HL-60 (cell line): ENCODE measurements at places on chromosomes 5 and 9.

GRCh38 chr9:19615036-19615624 lies 173.7 kb downstream of the SLC24A2 start:
- no peak for DNase-seq

GRCh38 chr9:129037767-129038098 lies 1.3 kb downstream of the MIGA2 start:
- no peak for DNase-seq

- no peak for DNase-seq
Measured at GRCh38 chr5:1887588-1888360, 5.0 kb upstream of the IRX4 start.

GRCh38 chr9:70444904-70445303 lies 30.4 kb upstream of the KLF9 start:
- DNase-seq = no peak

DNA sequence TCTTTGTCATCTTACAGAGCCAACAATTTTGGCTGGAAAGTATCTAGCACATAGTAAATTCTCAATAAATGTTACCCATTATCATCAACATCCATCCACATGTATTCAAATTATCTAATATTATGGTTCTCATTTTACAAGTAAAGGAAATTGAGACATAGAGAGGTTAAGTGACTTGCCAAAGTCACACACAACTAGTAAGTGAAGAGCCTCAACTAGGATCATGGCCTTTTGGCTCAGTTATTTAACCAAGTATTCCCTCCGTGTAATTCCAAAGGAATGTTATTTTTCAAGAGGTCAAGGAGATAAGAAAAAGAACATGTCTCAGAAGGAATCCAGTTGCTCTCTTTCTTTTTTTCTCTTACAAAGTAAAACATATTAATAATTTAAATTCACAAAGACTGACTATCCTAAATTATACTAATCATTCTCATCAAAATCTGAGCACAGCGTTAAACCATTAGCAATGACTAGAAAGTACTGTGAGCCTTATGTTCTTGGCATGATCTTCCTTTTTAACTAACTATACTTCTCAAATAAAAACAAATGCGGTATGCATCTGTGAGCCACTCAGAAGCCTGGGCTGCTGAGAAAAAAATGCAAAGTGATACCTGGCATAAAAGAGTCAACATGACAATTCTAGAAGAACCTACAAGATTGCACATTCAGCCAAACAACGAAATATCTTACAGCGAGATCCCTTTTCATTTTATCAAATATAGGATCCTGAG lies 350.9 kb downstream of the GLIS3 start:
- DNase-seq = no peak

- no peak for DNase-seq
Measured at GRCh38 chr9:80937645-80938044, 751.7 kb downstream of the TLE1 start.

DNA sequence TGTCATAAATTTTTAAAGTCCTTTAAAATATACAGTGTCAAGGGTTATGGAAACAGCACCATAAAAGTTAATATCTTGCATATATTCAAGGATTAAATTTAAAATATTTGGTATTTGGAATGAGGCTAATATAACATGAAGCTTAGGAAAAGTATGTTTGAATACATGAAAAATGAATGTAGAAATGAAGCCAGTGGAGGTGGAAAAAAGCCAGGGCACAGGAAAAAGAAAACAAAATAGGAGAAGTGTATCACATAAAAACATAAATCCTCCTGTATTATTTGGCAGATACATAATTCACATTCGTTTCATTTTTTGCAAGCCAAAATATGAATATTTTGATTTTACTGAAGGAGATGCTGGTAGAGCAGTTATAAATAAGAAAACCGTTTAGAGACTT lies 587.0 kb upstream of the ZNF608 start:
- no peak for DNase-seq

DNA sequence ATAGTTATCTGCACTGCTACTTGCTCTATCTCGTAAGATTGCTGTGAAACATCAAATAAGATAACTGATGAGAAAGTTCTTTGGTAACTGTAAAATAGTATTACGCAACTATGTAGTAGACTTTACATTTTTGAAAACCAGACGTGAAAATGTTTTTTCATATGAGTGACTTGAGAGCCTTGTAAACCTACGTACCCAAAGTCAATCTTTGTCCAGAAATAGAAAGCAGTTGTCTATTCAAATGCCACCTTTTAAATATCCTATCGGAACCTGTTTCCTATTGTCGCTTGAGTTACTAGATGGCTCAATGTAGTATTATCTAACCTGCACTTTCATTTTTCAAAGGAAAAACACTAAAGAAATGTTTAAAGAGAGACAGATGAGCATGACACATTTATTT lies 1.6 kb downstream of the FNIP1 start:
- DNase-seq = peak; percentile 13

DNA sequence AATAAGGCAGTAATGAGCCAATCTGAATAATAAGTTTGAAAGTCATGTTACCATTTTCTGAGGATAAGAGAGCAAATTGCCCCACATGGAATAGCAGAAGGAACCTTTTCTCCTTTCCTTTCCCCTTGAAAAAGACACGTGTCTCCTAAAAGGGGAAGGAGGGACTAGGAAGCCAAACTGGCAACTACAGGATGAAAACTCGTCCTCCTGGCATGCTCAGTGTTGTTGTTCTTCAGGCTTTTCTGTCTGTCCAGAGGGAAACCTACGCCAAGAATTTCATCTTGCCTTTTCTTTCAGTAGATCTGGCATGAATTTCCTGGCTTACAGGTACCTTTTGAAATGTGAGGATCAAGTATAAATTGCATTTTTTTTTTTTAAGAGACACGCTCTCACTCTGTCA lies 355.9 kb upstream of the TLE4 start:
- no peak for DNase-seq

GRCh38 chr9:132077881-132078698 lies 1.6 kb downstream of the MED27 start:
- no peak for DNase-seq

GRCh38 chr5:14107536-14107935 lies 35.6 kb upstream of the TRIO start:
- no peak for DNase-seq

- DNase-seq = no peak
Measured at GRCh38 chr9:91899594-91899993, 50.4 kb downstream of the ROR2 start.

DNA sequence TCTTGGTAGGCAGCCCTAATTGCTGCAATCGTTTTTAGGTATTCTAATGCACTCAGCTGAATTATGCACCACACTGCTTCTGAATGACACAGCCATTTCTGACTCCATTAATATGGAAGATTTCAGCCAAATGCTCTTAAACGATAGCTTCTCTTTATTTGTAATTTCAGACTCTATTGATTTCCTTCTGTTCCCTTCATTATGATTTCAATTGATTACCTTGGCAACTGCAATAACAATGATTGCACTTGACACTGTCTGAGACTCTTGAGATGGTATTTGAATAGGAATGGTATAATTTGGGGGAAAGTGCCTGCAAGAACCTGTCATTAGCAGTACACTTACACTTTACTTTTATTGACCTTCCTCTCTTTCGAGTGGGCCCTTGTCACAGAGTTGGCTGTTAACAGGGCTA lies 296.1 kb upstream of the DMAC1 start:
- DNase-seq = no peak

DNA sequence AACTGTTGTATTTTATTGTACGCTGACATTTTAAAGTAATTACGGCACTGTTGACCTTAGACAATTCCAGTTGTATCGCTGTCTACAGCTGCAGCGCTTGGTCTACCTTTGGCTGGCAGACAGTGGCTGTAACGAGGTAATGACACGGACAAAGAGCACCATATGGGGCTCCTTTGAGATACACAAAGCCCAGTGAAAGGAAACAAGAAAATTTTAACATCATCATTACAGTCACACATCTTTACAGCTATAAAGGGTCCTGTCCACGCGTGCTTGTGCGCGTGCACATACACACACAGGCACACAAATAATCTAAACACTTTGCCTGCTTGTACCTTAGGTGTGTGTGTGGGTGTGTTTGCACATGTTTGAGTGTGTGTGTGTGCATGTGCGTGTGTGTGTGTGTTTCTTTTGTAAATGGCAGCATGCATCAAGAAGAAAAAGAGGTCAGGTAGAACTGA lies 946.0 kb downstream of the NR2F1-AS1 start:
- DNase-seq = no peak

DNA sequence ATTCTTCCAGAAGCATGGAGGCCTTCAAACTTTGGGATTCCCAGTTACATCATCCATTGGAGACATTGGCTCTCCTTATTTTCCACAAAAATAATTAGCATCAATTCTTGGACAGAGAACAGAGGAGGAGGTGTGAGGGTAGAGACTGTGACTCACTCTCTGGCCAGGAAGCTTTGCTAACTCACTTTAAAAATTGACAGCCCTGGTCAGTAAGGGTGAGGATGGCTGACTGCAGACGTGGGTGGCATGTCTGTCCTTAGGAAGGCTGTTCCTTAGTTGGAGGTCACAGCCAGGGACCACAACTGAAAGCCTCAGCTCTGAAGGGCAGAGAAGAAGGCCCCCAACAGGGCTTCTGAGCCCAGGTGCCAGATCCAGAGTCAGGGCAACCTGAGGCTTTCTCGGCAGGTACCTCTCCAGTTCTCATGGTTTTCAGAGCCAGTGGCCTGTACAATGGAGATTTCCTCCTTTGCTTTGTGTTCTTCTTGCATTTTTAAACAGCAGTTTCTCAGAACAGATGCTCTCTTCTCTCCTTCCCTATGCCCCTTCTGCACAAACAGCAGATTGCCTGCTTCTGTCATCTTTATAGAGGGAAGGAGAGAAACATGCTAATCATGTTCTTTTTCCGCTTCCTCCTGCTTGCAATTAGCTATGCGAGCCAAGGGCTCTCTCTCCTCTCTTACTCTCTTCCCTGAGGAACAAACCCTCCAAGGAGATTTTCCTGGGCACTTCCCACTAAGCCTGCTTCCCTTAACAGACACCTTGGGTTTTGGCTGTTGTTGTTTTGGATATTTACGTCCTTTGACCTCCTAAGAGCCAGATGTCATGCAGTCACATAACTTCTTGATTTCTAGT lies 92.5 kb upstream of the ZNF366 start:
- DNase-seq = no peak

- no peak for DNase-seq
Measured at GRCh38 chr9:87067426-87067825, 120.1 kb upstream of the GAS1 start.

DNA sequence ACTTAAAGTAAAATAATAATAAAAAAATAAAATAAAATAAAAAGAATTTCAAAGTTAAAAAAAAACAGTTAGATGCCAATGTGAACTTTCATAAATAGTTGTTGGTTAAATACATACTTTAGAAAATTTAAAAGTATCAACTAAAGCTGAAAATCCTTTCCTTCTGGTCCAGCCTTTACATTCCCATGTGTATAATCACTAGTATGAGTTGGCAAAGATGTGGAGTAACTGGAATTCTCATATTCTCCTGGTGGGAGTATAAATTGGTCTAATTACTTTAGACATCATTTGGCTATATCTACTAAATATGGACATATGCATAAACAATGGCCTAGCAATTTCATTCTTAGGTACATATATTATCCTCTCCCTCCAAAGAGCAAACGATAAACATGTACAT lies 619.9 kb downstream of the PTPRD start:
- DNase-seq = no peak

DNA sequence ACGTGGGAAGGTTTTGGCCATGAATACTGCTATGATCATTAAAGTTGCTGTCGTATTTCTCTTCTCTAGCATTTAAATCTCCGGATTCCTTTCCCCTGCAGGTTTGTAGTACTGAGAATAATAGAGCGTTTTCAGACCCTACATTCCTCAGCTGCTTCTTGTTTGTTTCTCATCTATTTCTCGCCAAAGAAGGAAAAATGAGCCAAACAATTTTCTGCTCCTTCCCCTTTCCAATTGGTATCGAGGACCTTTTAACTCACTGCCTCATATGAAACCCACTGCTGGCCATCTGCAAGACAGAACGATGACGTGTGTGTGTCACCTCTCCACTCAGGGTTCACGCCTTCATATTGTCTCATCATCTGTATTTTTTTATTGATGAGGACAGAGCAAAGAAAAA lies 689.4 kb upstream of the WWC1 start:
- no peak for DNase-seq

DNA sequence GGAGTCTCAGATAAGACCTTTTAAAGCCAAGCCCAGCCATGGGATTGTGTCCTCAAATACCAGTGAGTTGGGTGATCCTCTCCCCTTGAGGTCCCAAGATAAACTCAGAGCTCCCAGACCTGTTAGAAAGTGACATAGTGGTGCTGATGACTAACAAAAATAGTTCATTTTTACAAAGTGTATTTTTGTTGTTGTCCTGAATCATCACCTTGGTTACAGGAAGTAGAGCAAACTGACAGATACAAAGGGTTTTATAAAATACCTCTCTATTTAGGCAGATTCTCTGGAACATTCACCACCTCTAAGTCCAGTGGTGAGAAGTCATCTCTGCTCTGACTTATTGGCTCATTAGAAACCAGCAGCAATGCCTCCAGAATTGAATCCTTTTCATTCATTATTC lies 259.3 kb downstream of the CEMIP2 start:
- DNase-seq = no peak
